ENCODE measurements at places on chromosomes 7 and 10.

GRCh38 chr7:2012044-2012900 is 220.5 kb downstream of the MAD1L1 start:
- DNase-seq, result no peak

- DNase-seq, result no peak
Observed at GRCh38 chr7:44801890-44802289, 5.4 kb downstream of the PPIA start.

- no peak for DNase-seq
Observed at GRCh38 chr7:95608359-95609173, 12.2 kb upstream of the PDK4 start.

GRCh38 chr10:21675157-21675796 is 141.2 kb downstream of the MLLT10 start:
- peak; percentile 20 for DNase-seq

DNA sequence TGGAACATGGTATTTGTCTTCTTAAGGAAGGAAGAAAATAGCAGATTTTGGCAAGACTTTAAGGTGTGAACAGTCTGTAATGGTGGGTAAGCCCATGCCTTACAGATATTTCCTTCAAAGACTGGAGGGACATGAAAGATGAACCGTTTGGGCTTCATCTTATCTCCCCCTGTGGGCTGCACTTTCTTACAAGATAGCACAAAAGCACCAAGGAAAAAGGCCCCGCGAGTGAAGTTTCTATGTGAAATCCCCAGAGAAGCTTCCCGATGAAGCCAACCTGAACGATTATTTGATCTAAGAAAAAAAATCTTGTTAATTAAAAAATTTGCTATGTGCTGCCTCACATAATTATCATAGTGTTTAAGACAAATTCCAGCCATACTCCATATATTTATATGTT is 91.5 kb downstream of the NRP1 start:
- DNase-seq, result no peak

DNA sequence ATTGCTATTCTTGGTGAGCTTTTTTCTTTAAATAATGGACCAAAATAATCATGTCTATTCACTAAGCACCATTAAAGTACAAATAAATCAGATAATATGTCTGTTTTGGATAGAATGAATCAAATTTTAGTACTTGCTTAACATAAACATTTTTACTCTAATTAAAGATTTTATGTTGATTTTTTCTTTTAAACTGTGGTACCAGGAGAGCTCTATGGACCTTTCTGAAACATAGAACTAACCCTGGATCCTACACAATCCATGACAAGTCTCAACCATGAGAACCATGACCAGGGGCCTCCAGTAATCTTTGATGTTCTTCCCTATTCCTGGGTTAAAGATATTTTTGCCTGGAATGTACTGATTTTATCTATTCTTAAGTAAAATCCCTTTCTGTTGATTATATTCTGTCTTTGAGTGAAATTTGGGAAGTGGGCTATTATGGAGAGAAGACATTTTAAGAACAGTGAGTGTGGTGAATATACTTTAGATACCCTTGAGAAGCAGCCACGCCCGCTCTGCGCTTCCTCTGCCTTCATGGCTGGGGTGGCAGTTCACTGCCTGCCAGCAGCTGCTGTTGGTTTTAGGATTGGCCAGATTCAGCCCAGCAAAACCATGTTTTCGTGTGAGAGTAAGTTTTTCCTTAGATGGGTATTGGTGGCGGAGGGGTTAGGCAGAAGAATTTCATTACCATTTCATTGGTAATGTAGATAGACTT is 42.2 kb upstream of the BHLHA15 start:
- no peak for DNase-seq

DNA sequence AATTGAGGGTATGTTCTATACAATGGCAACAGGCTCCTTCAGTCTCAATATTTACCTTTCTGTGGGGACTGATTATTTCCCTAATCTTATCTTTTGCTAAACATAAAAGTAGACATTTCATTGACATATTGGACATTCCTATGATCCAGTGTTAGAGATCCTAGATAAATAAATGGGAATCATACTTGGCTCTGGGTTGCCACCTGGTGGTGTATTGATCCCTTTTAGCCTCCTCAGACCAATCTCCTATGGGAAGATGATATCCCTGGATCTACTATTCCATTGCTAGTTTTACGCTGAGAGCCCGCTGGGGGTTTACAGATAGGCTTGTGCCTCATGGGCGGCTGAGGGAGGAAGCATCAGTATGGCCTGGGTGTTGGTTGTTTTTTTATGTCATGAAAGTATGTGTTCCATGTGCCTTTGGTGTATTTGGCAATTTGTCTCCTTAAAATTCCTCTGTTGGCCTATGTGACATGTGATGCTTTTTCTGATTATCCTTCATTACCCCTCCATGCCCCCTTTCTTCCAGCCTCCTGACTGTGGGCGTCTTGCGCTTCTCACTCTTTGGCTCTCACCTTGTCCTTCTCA is 18.8 kb downstream of the CELF2 start:
- no peak for DNase-seq

GRCh38 chr7:114243646-114244045 is 171.0 kb upstream of the FOXP2 start:
- DNase-seq, result no peak

GRCh38 chr10:109845308-109845707 is 78.0 kb downstream of the XPNPEP1 start:
- no peak for DNase-seq

GRCh38 chr7:137975768-137976167 is 26.1 kb downstream of the CREB3L2 start:
- DNase-seq, result no peak

DNA sequence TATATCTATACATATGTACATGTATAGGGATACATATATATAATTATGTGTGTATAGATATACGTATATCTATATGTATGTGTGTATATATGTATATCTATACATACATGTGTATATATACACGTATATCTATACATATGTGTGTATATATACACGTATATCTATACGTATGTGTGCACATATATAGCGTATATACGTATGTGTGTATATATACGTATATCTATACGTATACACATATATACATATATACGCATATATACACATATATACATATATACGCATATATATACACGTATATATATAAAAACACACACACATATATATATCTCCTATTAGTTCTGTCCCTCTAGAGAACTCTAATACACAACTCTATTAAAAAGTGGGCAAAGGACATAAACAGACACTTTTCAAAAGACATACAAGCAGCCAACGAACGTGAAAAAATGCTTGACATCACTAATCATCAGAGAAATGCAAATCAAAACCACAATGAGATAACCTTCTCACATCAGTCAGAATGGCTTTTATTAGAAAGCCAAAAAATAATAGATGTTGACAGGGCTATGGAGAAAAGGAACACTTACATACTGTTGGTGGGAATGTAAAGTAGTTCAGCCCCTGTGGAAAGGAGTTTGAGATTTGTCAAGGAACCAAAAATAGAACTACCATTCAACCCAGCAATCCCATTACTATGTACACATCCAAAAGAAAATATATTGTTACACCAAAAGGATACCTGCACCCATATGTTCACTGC is 22.0 kb upstream of the TMEM120A start:
- no peak for DNase-seq

GRCh38 chr7:155206318-155207020 is 91.2 kb upstream of the INSIG1 start:
- DNase-seq, result peak; percentile 14

DNA sequence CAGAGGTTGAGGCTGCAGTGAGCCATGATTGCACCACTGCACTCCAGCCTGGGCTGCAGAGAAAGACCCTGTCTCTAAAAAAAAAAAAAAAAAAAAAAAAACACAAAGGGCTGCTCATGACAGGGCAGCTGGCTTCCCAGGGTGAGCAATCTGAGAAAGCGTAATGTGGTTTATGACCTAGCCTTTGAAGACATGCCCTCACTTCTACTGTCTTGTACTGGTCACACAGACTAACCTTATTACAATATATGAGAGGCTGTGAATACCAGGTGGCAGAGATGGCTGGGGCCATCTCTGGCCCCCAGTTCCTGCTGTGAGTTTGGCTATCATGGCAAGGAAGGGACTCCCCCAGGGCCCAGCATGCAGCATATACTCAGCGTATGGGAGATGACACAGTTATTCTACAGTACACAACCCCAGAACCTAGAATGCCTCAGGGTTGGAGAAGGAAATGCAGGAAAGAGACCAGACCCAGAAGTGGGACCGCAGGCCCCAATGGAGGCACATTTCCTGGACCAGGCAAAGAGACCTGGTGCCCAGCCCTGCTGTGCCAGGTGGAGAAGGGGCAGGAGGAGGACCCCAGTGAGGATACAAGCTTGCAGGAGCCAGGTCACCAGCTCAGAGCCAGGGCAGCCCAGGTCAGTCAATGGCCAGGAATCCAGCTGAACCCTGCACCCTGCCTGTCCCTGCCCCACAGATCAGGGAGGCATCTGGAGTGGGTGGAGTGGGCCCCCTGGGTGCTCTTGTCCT is 26.3 kb downstream of the NPTX2 start:
- DNase-seq, result no peak

GRCh38 chr10:74827045-74827441 is 643 bp downstream of the KAT6B start:
- no peak for DNase-seq

DNA sequence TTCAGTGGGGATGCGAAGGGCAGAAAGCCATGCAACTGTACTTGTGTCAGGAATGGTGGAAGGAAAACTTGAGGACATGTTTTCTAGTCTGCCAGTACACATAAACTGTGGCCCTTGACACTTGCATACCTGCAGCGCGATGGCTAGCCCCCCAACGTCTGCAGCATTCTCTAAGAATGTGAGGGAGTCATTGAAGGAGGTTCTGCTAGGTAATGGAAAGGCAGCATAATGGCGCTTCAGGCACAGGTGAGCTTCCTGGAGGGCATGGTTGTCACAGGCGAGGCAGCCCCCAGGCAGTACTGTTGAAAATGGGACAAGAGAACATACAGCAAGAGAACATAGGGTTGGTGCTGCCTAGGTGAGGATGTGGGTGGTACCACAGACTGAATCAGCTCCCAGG is 3.5 kb downstream of the LLCFC1 start:
- no peak for DNase-seq

- no peak for DNase-seq
Observed at GRCh38 chr7:65946904-65947303, 35.1 kb downstream of the GUSB start.

DNA sequence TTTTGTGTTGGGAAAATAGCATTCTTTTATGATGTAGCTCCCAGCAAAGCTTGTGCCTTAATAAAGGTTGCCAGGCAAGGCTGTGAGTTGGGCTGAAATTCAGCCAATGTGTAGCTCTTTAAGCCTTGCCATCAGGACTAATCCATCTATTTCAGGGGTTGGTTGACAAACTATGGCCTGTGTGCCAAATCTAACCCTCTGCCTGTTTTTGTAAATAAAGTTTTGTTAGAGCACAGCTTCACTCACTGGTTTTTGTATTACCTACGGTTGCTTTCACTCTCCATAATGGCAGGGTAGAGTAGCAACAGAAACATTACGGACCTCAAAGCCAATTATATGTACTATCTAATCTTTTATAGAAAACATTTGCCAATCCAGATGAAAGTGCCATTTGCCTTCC is 638.1 kb upstream of the POT1 start:
- no peak for DNase-seq

DNA sequence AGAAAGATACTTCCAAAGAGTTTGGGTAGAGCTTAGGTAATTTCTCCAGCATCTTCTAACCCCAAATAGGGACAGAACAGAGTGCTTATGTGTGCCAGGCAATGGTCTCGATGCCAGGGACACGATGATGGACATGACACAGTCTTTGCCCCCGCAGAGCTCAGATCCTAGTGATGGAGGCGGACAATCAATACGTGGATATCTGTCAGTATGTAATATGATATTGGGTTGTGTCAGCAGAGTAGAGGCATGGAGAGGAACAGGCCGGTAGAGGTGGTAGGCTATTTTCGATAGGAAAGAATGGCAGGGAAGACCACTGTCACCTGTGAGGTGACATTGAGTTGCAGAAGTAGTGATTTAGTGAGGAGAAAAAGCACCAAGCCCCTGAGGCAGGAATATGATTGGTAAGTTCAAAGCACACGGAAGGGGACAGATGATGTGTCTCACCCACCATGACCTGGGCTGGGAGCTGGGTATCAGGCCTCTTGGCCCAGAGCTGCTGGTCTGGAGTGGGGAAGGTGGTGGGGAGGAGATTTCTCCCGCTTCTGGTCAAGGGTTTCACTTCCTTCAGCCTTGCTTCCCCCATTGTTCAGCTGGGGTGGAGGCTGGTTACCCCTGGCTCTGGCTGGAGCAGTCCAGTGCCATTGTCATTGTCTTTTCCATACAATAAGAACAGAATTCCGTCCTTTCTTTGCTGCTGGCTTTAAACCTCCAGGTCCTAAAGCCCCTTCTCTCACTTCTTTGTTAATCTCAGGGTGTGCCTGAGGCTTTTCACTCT is 36.0 kb upstream of the SRGN start:
- DNase-seq, result no peak

- DNase-seq, result no peak
Observed at GRCh38 chr7:34488766-34489165, 169.3 kb upstream of the NPSR1 start.

- DNase-seq, result no peak
Observed at GRCh38 chr7:575425-576366, 56.0 kb upstream of the PDGFA start.

DNA sequence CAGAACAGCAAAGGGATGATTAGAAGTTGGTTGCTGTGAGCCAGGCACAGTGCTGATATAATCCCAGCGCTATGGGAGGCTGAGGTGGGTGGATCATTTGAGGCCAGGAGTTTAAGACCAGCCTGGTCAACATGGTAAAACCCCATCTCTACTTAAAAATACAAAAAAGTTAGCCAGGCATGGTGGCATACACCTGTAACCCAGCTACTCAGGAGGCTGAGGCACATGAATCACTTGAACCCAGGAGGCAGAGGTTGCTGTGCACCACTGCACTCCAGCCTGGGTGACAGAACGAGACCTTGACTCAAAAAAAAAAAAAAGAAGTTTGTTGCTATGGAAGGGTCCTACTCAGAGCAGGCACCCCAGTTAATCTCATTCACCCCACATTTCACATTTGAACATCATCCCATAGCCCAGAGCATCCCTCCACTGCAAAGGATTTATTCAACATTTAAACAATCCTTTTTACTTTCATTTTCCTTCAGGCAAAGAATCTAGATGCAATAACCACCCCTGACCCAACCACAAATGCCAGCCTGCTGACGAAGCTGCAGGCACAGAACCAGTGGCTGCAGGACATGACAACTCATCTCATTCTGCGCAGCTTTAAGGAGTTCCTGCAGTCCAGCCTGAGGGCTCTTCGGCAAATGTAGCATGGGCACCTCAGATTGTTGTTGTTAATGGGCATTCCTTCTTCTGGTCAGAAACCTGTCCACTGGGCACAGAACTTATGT is 4.1 kb downstream of the IL6 start:
- DNase-seq, result no peak

- no peak for DNase-seq
Observed at GRCh38 chr7:80428161-80429054, 83.5 kb downstream of the GNAT3 start.

Measured in naive thymus-derived CD4-positive, alpha-beta T cell (primary cell).